Kidney glomerular epithelial cell (primary cell): ENCODE measurements at places on chromosomes 16 and 17.
A peak's percentile ranks its signal among the peaks of the same experiment; 100 is the strongest.

DNA sequence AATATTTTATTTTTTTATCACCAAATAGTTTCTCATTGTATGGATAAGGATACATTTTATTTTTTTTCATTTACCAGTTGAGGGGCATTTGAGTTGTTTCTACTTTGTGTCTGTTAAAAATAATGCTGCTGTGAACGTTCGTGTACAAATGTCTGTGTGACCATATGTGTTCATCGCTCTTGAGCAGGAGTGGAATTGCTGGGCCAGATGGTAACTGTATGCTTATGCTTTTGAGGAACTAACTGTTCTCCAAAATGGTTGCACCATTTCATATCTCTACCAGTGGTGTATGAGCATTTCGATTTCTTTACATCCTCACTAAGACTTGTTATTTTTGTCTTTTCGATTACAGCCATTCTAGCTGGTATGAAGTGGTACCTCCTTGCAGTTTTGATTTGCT, 212.5 kb upstream of the N4BP1 start:
- DNase-seq = no peak

DNA sequence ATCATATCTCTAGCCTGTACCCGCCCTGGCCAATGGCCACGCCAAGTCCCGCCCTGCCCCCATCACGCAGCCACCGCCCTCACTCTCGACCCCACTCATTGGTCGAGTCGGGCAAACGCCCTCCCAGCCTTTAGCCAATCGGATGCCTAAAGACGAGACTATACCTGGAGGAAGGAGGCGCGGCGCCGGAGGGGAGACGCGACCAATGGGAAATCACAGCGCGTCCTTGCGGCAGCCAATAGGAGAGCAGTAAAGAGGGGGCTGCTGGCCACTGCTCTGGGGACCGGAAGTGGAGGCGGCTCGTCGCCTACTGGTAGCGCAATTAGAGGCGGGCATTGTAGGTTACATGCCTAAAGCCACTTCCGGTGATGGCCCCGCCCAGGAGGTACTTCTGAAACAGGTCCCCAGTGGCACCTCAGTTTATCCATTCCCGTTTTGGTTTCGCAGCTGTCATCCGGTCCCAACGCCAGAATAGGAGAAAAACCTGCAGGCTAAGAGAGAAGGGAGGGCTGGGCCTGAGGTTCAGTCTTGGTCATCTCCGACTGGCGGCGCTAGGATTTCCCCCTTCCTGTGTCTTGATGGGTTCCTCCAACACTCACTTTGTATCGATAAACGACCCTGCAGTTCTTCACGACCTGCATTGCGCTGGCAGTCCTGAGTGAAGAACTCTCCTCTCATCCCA, 3.6 kb upstream of the MTMR4 start:
- DNase-seq = peak; percentile 99

- no peak for DNase-seq
Observed at GRCh38 chr16:1918351-1919326, at the start of gene HS3ST6. HS3ST6 (minus strand) TSS chr16:1918415; CDS start chr16:1918323, 92 bp downstream.

DNA sequence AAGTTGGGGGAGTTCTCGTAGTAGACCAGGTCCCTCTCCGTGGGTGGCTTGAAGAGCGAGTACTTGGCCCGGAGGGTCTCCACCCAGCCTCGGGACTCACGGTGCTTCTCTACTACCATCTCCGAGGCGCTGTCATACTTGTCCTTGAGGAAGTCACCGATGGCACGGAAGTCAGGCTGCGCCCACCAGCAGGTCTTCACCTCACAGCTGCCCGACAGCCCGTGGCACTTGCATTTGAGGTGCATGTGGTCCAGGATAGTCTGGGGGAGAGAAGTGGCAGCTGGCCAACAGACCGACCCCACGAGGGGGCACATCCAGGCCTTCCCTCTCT, 50.0 kb downstream of the WNT3 start:
- no peak for DNase-seq
